Fibroblast of skin of abdomen (primary cell): ENCODE measurements at places on chromosomes 2 and 18.

- no peak for DNase-seq
These were observed 22.1 kb upstream of the LONRF2 start for GRCh38 chr2:100344433-100344832.

DNA sequence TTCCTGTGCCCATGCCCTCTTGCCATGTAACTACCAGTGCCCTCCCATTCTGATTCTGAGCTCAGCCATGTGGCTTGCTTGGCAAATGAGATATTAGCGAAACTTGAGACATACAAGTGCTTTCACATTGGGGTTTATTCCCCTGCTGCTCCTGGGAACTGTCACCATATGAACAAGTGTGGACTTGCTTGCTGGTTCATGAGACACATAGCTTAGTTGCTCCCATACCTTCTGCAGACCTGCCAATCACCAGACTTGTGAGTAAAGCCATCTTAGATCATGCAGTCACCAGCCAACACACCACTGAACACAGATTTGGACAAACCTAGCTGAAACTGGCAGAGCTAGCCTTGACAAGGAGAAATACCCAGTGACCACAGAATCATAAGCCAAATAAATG is 155.1 kb downstream of the SS18 start:
- DNase-seq, result no peak

DNA sequence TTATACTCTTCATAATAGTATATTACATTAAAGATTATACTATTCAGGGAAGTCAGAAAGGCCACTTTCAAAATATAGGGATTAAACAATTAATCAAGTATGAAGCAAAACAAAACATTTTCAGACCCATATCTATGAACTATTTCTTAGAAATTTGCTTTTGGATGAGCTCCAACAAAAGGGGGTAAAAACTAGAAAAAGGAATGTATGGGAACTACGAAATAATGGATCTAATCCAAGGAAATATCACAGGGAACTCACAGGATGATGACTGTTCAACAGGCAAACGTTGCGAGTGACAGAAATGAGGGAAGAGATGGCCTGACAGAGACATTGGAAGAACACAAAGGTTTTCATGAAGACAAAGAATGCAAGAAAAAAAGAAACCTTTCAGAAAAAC is 27.9 kb downstream of the G6PC2 start:
- DNase-seq, result peak; percentile 4

DNA sequence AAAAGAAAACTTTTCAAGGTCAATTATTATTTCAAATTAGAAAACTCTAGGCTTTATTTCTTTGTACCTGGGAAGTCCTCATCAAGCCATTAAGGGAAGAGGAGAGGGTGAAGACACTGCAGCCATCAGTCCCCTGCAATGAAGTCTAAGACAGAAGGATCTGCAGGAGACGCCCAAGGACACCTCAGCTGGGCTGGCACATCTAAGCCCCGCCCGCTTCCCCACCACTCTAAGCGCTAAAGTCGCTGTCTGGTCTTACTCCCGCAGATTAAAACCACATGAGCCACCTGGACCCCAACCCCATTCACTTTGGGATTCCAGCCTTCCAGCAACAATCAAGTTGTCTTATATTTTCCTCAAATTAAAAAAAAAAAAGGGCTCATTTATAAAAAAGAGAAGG is 104.4 kb downstream of the AFF3 start:
- no peak for DNase-seq

- no peak for DNase-seq
These were observed 113.6 kb downstream of the FMNL2 start for GRCh38 chr2:152448606-152449005.

DNA sequence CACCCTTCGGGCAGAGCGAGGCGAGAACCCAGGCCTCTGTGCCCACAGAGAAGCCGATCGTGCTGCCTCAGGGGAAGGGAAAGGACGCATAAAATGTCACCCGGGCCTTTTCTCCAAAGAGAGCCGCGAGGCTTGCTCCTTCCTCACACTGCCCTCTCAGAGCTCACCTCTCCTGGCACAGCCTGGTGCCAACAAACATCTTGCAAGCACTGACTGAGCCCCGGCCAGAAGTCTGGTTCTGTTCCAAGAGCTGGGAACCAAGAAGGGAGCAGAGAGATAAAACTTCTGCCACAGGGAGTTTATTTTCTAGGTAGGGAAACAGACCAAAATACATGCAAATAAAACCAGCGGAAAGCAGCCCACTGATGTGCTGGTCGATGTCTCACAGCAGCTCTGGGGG is 13.6 kb upstream of the ADI1 start:
- no peak for DNase-seq

GRCh38 chr2:135674453-135674852 is 67.2 kb upstream of the UBXN4 start:
- DNase-seq, result no peak

DNA sequence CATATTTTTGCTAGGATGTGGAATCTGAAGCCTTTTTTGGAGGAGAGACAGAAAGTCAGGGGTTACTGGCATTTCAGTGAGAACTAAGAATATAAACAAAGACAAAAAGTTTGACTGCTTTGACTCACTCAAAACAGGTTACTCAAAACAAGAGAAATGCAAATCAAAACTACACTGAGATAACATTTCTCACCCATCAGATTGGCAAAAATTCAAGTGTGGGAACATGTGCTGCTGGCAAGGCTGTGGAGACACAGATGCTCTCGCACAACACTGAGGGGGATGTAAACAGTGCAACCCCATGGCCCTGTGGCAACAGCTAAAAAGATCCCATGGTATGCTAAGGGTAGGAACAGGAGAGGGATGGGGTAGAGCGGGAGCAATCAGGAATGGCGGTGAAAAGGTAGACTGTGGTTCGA is 86.6 kb downstream of the DTNB start:
- DNase-seq, result peak; percentile 7

- DNase-seq, result no peak
These were observed 139.5 kb upstream of the SPHKAP start for GRCh38 chr2:228321015-228321414.

DNA sequence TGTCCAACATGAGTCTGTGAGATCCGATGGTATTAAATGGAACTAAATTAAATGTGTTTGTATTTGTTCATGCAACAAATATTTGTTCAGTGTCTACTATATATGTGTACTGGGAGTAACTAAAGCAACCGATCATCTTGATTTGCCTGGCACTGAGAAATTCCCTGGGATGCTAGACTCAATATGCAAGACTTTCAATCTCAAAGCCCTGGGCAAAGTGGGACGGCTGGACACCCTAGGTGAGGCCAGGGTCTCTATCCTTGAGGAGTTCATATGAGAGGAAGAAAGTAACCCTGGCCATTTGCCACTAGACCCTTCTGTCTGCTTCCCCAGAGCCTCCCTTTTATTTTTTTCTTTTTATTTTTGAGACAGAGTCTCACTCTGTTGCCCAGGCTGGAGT is 44.0 kb upstream of the HPCAL1 start:
- no peak for DNase-seq

DNA sequence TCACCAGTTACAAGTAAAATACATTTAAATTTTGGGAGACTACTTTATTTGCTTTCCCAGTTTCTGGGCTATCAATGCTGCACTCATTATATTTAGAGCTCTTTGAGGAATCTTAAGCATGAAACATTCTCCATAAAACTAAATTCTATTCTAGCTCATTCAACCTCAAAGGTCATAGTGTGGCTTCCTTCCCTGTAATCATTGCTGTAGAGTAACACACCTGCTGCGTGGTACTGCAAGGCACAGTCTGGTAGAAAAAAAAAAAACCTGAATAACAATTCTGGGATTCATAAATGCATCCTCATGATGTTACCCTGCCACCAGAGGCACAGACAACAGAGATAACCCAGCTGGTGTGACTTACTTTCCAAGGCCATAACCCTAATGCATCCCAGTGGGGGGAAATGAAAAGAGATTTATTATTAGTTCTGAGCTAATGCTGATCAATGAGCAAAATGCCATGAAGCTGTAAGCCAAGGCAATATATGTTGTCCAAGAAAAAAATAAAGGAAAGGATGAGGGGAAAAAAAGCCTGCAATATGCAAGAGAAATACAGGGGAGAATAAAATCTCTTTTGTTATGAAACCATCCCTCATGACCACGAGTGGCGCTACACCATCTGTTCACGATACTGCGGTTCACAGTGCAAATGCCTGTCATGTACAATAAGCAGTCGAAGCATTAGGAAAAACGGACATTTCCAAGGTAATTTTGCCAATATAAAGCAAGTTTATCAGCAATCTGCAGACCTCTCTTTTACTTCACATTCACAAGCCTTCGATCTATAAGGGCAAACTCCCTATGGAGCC is 1481.6 kb upstream of the PIK3C3 start:
- no peak for DNase-seq

DNA sequence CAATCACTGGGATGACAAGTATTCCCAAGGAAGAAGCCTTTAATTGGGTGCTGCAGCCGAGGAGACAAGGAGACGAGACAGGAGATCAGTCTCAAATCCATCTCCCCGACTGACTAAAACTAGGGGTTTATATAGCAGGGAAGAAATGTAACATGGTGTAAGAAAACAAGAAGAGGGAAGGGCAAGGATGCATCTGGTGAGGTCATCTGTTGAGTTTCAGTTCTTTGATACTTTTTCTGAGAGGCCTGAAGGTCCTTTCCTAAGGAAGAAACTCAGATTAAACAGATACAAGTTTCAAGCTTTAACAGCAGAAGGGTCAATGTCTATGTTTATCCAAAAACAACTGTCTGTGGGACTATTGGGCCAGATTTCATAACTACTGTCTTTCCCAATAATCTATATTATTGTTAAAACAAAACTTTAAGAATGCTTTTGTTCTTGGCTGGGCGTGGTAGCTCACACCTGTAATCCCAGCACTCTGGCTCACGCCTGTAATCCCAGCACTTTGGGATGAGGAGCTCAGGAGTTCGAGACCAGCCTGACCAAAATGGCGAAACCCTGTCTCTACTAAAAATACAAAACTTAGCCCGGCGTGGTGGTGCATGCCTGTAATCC is 2.5 kb upstream of the PDCL3 start:
- DNase-seq, result no peak

DNA sequence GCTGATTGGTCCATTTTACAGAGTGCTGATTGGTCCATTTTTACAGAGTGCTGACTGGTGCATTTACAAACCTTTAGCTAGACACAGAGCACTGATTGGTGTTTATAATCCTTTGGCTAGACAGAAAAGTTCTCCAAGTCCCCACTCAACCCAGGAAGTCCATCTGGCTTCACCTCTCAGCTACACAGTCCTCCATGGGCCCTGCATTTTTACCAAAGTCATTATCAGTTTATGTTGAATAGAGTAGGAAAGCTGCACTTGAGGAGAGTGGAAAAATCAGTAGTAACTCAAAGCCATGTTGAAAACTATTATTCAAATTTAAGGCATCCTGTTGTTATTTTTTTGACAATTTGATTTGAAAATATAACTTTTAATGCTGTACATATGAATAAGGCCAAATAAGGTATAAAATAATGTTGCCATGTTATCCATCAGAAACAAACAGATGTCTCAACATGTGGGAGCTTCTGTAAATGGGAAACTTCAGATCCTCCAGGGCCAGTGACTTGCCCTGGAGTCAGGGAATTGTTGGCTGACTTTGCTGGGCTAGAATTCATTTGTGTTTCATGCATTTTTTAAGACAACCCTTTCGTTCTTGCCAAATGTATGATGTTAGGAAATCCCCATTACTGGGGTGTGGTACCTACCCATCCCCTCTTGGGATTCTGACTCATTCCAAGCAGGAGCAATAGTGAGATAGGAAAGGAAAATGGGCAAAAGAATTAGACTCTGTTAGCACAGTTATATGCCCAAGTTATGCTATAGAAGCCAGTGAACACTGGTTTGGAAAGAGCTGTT is 37.8 kb upstream of the CCDC195 start:
- peak; percentile 64 for DNase-seq
